ENCODE measurements at places on chromosomes 12 and 14.

DNA sequence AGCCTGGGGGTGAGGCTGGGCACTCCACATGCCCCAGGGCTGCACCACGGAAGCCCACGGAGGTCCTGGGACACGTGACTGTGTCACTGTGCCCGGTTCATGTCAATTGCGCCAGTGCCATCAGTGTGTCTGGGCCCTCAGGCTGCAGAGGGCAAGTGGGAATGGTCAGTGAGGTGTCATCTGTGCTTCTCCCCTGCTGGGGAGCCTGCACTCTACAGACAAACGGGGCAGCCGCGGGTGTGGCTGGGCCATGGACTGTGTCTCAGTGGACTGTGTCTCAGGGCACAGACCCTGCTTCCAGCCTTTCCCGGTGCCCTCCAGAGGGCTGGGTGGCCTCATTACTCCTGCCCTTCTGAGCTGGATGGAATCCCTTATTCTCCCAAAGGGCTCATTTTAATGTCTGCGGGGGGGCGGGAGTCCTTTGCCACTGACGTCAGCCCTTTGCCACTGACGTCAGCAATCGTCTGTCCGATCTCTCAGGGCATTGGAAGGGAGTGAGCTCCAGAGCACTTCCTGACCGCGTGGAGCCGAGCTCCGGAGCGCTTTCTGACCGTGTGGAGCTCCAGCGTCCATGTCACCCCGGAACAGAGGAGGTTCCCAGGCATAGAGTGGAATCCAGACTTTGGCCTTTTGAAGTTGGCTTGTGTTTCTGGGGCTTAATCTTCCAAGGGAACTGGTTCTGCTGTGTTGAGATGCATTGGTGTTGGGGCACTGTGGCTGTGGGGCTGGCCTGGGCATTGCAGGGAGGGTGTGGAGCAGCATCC, 72.4 kb downstream of the ADGRD1 start:
- no peak for DNase-seq

DNA sequence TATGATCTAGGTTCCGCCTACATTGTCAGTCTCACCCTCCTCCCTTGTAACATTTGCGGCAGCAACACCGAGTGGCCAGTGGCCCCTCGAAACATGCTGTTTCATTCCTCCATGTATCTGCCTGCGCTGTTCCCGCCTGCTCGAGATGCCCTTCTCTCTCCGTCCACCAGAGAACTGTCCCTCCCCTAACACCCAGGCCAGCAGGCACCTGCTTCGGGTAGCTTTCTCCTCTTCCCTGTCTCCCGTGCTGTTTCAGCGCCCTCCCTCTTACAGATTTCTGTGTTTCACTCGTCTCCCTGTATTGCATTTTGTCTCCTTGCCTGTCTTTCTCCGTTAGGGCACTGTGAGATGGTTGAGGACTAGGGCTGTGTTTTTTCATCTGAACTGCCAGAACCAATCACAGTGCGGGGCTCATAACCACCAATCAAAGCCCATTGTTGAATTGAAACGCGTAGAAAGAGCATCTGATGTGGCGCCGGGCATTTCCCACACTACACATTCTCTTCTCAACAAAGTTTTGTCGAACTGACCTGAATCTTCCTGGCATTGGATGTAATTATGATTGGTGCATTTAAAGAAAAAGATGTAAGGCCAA, 40.9 kb upstream of the ELK3 start:
- no peak for DNase-seq

- DNase-seq = no peak
Observed at GRCh38 chr12:46218322-46219095, 50.3 kb downstream of the SLC38A1 start.

- DNase-seq = no peak
Observed at GRCh38 chr12:54146506-54147145, 42.2 kb downstream of the SMUG1 start.

DNA sequence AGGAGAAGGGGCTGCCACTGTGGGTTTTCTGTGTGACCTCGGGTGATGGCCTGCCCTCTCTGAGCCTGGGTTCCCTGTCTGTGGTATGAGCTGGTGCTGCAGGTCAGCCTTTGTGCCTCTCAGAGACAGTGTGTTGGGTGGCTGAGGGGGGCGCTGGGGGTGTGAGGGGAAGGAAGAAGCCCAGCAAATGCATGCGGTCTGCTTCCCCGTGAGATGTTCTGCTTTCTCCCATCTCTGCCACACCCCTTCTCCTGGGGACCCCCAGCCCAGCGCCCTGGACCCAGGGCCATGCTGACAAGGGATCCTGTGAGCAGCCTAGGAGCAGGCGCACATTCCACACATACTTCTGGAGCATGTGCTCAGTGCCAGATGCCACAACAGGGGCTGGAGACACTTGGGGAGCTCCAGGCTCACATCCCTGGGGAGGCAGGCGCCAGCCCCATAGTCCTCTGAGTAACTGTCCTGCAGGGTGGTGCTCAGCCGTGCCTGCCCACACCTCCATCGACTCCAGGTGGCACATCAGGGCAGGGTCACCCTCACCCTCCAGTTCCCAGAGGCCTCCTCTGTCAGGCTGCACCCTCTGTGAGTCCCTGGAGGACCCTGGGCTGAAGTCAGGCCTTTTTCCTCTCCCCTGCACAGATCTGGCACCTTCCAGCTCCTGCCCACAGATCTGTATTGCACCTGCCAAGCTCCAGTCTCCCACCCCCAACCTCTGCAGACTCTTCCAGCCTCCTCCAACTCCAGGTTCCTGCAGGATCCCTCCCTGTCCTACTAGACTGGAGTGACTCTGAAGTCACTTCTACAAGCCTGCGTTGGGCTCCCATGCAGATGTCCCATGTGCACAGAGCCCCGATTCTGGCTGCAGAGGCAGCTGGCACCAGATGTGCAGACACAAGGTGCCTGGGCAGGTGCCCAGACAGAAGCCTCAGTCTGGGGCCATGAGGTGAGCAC, 205.6 kb downstream of the KIF26A start:
- DNase-seq = no peak

DNA sequence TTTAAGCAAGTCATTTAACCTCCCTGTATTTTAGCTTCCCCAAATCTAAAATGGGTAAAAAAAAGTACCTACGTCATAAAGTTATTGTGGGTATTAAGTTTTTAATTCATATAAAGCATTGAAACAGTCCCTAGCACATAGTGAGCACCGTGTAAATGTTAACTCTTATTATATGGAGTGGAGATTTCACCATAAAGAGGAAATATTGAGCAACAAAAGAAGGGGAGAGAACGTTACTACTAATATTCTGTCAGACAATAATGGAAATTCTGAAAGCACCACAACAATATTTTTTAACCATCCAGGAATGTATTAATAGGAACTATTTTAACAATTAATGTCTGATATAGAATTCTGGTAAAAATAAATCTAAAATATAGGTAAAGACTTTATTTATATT, 7.8 kb upstream of the CD163L1 start:
- no peak for DNase-seq

- no peak for DNase-seq
Observed at GRCh38 chr14:65007202-65007601, 20.5 kb downstream of the FNTB start.

- no peak for DNase-seq
Observed at GRCh38 chr14:65281991-65282895, 130.3 kb upstream of the FUT8 start.

DNA sequence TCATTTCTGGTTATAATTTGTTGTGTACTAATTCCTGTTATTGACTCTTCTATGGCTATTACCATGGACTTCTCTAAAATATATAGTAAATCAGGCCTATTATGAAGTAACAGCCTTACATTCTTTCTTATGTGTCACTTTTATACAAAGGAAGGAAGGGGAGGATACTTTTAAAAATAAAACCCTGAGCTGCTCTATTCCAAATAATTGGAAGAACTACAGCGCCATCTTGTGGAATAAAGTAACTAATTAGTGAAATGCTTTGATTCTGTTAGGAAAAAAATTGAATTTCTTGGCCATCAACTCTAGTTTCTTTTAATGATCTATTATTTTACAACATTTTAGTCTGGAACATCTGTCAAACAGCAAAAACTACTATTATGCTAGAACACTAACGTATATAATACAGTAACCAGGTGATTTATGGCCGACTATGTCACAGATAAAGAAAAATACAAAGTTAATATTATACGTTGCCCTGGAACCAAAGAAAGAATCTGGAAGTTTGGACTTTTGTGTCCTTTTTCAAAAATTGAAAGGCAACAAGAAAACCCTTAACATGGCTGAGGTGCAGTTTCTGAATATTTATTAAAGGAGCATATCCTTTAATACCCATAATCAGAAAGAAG, 55.0 kb upstream of the NELL2 start:
- no peak for DNase-seq

GRCh38 chr14:26872515-26873361, 274.9 kb upstream of the NOVA1 start:
- no peak for DNase-seq

DNA sequence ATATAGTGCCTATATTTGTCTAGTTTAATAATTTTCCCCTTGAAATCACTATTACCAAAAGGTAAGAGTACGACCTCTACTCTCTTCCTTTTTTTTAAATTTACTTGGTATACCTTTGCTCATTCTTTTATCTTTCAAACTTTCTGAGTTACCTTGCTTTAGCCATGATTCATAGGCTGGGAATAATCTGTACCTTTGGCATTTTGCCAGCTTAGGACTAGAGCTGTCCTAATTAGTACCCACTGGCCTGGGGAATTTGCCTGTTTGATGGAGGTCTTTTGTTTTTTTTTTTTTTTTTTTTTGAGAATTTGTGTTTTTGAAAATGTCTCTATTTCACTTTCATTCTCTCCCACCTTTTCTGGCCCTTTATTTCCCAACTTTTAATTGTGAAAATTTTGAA, 8.7 kb upstream of the SLC4A8 start:
- DNase-seq = no peak

DNA sequence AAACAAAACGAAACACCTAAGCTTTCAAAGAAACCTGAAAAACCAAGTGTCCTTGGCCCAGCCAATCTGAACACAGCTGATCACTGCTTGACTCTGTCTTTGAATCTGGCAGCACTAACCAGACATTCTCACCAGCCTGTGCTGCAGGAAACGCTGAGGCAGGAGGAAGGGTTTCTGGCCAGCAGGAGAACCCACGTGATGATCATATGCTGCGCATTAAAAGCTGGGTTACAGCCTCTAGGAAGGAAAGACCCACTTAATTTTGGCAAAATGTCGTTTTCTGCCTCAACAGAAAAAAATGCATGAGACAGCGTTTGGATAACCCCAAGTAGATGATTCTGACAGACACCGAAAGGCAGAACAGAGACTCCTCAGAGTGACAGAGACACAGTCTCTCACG, 9.8 kb downstream of the APPL2 start:
- no peak for DNase-seq

DNA sequence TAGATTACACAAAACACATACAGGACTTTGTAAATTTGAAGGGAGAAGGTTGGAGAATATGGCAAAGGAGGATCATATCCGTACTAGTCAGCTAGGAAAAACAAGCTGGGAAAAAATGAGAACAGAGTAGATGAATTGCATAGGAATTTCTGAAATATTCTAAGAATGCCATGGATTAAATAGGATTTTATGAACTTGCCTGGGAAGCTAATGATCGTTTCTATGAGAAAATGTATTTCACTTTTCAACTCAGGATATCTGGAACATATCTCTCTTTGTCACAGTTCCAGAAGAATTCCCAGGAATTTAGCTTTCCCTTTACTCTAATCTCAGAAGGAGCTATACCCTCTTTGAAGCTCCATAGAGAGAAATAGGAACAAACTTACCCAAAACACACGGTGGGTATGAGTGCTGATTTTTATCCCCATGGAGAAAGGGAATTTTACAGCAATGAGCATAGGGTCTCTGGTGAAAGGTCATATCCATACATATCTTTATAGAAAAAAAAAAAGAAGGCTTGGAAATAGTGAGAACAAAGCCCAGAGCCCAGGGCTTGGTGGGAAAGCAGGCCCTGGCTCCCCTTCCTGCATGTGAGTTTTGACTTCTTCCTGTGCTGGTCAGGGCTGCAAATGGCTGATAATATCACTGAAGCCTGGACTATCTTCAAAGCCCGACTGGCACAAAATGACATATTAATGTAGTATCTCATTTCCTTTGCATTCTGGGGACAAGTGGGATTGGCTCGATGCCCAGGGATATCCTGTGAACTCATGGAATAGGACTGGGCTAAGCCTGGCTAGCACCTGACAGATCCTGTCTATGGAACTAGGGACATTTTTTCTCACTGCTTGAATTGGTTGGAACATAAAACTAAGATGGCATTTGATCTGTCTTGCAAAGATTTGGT, 136.3 kb downstream of the AEBP2 start:
- DNase-seq = no peak

GRCh38 chr14:76486251-76486743, 110.4 kb downstream of the ESRRB start:
- no peak for DNase-seq

- DNase-seq = no peak
Observed at GRCh38 chr12:53078425-53079225, 565 bp downstream of the SPRYD3 start.

GRCh38 chr12:88553941-88554658, 26.2 kb downstream of the KITLG start:
- no peak for DNase-seq

- no peak for DNase-seq
Observed at GRCh38 chr12:29283969-29284700, 96.8 kb downstream of the ERGIC2 start.

DNA sequence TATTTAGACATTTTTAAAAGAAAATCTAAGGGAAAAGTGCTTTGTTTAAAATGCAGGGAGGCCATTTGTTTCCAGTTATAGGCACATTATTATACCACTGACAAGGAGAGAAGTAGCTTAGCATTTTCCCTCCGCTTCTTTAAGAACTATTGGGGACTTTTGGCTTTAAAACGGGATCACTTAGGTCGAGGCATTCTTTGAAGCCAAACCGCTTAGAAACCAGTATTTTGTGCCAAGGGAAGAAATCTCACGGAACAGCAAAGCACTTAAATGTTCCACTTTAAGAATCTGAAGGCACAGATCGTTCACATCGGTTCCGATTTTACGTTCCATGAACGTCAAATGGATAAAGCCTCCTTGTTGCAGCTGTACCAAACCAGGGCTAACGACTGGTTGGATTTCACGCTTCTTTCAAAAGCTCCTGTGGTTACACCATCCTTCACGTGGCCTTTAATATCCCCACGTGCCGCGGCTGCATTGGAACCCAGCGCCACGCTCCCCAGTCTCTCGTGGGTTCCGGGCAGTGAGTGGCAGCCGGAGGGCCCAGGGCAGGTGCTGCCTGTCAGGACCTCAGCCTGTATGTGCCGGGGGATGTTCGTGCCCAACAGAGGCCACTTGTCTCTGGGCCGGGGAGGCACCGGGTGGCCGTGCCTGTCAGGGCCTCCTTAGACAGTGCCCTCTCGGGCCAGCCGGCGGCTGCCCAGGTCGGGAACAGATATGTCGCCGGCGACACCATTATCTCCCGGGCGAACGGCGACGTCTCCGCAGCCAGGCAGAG, 195.4 kb downstream of the KIF26A start:
- DNase-seq = no peak

- DNase-seq = no peak
Observed at GRCh38 chr12:54891717-54892478, 37.6 kb downstream of the MUCL1 start.

- DNase-seq = no peak
Observed at GRCh38 chr12:87556985-87557384, 472.2 kb downstream of the C12orf50 start.

All from stimulated activated CD8-positive, alpha-beta memory T cell treated with anti-CD3 and anti-CD28 coated beads, Interleukin-2, amount 100 ng/mL, for 1 hour (primary cell).